ENCODE measurements at places on chromosomes 5 and 9. TPM values are rescaled to one million over a fixed set of nuclear protein-coding genes. Genes with fewer than 3 reads are reported as not detected.

The DMRT2 gene
- not detected for total RNA-seq

The ZBTB34 gene
- 12.9 TPM for total RNA-seq

The ELOVL7 gene
- total RNA-seq: 0.38 TPM

The CCDC112 gene
- total RNA-seq: 5.0 TPM

The ECSCR gene
- 281 TPM for total RNA-seq

The ZBTB5 gene
- 5.3 TPM for total RNA-seq

The CCL21 gene
- total RNA-seq: 0.76 TPM

The ACTL7A gene
- not detected for total RNA-seq
